ENCODE measurements at places on chromosomes 1 and 21.

GRCh38 chr1:110682898-110683297 is 8.2 kb upstream of the KCNA3 start:
- DNase-seq, result no peak

GRCh38 chr1:153669606-153670005 is 1.2 kb downstream of the ILF2 start:
- no peak for DNase-seq

DNA sequence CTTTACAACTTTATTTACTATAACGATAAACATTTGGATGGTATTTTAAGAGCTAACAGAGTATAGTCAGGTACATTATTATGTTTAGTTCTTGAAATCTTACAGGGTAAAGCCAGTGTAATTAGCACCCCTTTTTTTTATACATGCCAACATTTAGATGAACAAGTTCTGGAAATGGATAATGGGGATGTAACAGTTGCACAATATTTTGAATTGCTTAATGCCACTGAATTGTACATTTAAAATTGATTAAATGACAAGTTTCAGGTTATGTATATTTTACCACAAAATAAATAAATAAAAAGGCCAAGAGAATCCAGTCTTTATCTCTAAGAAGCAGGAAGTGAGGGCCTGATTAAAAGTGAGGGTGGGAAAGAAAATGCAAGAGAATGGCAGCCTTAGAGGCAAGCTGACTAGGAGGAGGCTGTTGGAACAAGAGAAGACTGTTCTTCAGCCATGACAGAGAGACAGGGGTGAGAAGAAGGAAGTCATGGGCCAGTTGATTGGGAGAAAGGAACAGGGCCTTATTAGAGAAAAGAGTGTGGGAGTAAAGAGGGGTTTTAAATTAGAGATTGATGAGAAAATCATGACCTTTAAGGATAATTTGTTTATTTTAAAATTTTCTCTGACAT is 49.9 kb upstream of the TNFSF18 start:
- no peak for DNase-seq

- DNase-seq, result no peak
Observed at GRCh38 chr1:235366286-235366685, 941 bp upstream of the TBCE start.

DNA sequence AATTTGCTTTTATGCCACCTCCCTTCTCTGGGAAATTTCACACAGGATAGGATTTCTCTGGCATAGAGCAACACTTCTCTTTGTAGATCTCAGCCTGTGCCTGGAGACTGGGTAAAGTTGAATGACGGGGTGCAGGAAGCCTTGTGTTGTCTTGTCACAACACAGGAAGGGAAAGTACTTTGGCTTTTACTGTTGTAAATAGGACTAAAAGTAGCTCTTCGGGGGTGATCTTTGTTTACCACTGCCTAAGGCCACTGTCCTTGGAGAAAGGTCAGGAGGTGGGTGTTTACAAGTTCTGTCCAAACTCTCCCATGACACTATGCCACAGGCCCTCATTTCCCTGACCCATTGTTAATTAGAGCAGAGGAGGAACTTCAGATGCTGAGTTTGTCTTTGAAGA is 139.7 kb downstream of the FGGY start:
- no peak for DNase-seq

DNA sequence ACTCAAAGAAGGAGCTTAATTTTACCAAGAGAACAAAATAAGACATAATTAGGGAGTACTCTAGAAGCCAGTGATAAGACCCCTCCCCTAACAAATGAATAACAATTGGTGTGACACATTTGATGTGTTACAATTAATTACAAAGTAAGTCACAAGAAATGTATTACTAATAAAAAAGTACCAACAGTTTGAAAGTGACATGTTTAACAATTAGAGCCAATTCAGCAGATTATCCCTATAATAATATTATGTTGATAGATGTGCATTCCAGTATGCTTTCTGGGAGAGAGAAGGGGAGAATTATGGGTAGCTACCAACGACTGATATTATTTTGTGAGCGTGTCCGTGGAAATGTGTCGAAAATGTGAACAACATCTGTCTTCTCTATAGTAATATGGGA is 19.1 kb downstream of the CTSK start:
- no peak for DNase-seq
